T-helper 1 cell treated with Interleukin-12 subunit alpha and Interleukin-12 subunit beta and Interleukin-4 antibody, amounts not matched to agents 30 ng/mL and 1 ng/mL, for 36 hours (primary cell): ENCODE measurements at places on chromosomes 6 and 20. TPM values are rescaled to one million over a fixed set of nuclear protein-coding genes. Genes with fewer than 3 reads are reported as not detected.

PDYN gene
- total RNA-seq: not detected in 2 replicates

SLC4A11 gene
- total RNA-seq: 1.6 and 1.9 TPM in 2 replicates

SDCBP2 gene
- 1.9 and 2.5 TPM in 2 replicates for total RNA-seq

DLK2 gene
- total RNA-seq: 0.39 TPM in 2 replicates

PLA2G7 gene
- not detected in 2 replicates for total RNA-seq

EMILIN3 gene
- total RNA-seq: 0.07 and 0.10 TPM in 2 replicates

PAK5 gene
- total RNA-seq: not detected in 2 replicates

SAMD5 gene
- not detected in 2 replicates for total RNA-seq

MUC21 gene
- total RNA-seq: not detected in 2 replicates

CFAP206 gene
- total RNA-seq: not detected in 2 replicates

GPR63 gene
- total RNA-seq: 2.9 and 3.2 TPM in 2 replicates

ETV7 gene
- total RNA-seq: 9.5 and 10.0 TPM in 2 replicates

SSTR4 gene
- not detected in 2 replicates for total RNA-seq
